ENCODE measurements at places on chromosomes 7 and 10. TPM values are rescaled to one million over a fixed set of nuclear protein-coding genes. Genes with fewer than 3 reads are reported as not detected.

Gene SLC13A4
- 0.08 TPM for total RNA-seq

Gene AGR3
- total RNA-seq: not detected

Gene SLC39A12
- total RNA-seq: not detected

Gene WASHC2A
- total RNA-seq: 40.8 TPM

Gene ANKRD1
- total RNA-seq: 1.5 TPM

Gene PIP
- total RNA-seq: not detected

Gene PLCE1
- total RNA-seq: 1.3 TPM

Gene CTNNA3
- total RNA-seq: not detected

Gene IFIT1B
- total RNA-seq: not detected

Gene FEZF1
- not detected for total RNA-seq

Gene UCN3
- total RNA-seq: not detected

Gene ELMO1
- total RNA-seq: 0.15 TPM
